ENCODE measurements at places on chromosomes 16 and 17. TPM values are rescaled to one million over a fixed set of nuclear protein-coding genes. Genes with fewer than 3 reads are reported as not detected.
A peak's percentile ranks its signal among the peaks of the same experiment; 100 is the strongest.

The OTOP2 gene
- not detected for total RNA-seq

The RAB26 gene
- total RNA-seq = 3.0 TPM

The NPIPB9 gene
- total RNA-seq = 1.8 TPM

The TMEM235 gene
- not detected for total RNA-seq

The HSD17B1 gene
- 0.36 TPM for total RNA-seq

The DNAAF8 gene
- 0.49 TPM for total RNA-seq

The ATP6V0D1 gene
- total RNA-seq = 112 TPM

The CCL4 gene
- not detected for total RNA-seq

The KRTAP9-8 gene
- not detected for total RNA-seq

The MYH2 gene
- total RNA-seq = 0.14 TPM

The MPO gene
- total RNA-seq = not detected

The WRAP53 gene
- total RNA-seq = 3.9 TPM

The AIPL1 gene
- not detected for total RNA-seq

GRCh38 chr16:531494-532125, 4.1 kb downstream of the CAPN15 start:
- no peak for DNase-seq

GRCh38 chr16:5323284-5324141, 225.9 kb upstream of the EEF2KMT start:
- DNase-seq = no peak

GRCh38 chr16:7997966-7998365, 592.3 kb downstream of the TMEM114 start:
- DNase-seq = no peak

DNA sequence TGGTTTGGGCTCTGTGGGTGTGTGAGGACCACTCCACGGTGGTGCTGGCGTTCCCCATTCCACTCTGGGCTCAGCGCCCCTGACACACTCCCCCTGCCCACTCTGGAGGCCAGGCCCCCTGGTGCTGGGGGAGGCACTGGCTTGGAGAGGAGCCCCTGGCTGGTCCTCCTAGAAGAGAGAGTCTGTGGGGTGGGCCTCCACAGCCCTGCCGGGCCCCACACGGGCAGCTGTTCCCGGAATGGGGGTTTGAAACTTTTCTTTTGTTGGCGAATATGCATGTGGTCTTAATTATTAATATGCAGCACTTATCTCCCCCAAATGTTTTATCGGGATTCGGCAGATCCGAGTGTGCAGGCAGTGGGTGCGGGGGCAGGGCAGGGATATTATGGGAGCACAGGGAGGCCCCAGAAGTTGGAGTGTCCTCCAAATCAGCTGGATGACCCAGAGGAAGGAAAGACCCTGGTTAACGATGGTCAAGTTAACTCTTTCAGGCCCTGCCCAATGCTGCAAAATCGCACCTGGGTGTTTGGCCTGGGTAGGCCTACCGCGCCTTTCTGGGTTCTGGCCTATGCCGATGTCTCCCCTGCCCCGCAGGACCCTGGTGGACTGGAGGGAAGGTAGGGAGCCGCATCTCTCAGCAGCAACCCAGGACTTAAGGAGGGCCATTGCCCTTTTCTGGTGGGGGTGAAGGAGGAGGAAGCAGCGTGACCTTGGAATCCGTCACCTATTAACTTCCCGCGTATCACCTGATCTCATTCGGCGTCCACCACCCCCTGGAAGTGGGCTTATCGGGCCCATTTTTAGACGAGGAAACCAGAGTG, 36.0 kb downstream of the TMEM235 start:
- no peak for DNase-seq

- DNase-seq = no peak
These were observed 41.6 kb upstream of the ASIC2 start for GRCh38 chr17:33334703-33335102.

- DNase-seq = peak; percentile 78
These were observed 518 bp downstream of the SH2B1 start for GRCh38 chr16:28863929-28864793.

DNA sequence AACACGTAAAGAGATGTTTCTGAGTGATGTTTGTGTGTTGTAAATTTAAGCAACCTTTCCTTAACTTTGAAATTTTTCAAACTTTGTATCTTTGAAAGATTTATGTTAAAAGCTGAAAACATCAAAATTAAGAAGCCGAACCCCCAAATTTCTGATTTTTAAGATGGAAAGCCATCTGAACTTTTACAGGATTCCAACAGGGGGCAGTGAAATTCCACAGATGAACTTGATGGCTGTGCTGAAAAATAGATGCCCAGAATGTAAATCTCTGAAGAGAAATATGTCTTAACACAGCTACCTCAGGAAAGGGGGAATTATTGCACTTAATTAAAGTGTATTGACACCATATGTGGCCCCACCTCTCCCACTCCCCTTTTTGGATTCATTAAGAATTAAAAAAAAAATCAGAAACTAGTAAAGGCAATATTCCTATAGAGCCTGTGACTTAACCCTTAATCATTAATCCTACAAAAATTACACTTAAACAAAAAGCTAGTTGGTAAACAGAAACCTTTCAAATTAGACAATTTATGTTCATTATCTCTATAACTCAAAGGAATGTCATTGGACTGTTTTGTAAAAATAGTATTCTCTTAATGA, 597.9 kb downstream of the KCNJ2 start:
- no peak for DNase-seq

DNA sequence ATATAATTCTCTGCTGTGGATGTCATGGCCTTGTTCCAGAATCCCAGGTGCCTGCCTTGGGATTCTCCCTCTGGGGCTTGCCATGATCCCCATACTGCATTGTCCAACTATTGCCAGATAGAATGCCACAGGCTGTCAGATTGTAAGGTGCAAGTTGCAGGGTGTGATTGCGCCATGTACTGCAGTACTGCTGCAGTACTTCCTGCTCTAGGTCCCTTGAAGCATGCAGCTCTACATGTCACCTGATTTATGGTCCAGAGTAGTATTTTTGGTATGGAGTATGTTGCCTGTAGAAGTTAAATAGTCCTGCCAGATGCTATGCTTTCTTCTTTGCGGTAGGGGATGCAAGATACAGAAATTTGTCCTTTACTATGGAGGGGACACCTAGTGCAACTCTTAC, 7.0 kb upstream of the SLFN5 start:
- no peak for DNase-seq

GRCh38 chr17:59332749-59333377, 1.4 kb downstream of the YPEL2 start:
- peak; percentile 75 for DNase-seq

GRCh38 chr17:46195217-46195855, 2.1 kb upstream of the KANSL1 start:
- no peak for DNase-seq

- DNase-seq = no peak
These were observed 110.5 kb upstream of the CORO6 start for GRCh38 chr17:29733166-29733565.

DNA sequence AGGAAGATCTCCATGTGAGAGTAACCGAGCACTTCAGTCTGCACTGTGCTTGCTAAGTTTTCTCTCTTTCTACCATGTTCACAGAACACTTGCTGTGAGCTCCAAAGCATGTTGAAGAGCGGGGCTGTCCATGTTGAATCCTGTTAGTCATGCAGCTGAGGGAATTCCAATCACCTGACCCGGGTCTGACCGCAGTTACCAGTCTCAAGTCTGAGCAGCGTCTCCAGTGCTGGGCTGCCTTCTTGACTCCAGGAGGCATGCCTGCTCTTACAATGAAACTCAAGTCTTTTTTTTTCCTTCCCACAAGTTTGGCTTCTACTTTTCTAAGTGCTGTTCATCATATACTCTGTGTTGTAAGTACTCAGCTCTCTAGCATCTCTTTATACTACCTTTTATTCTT, 44.3 kb downstream of the HOXB1 start:
- peak; percentile 56 for DNase-seq

- no peak for DNase-seq
These were observed 5.3 kb upstream of the HSF5 start for GRCh38 chr17:58493506-58493905.

- DNase-seq = no peak
These were observed 5.8 kb downstream of the ACLY start for GRCh38 chr17:41912925-41913324.

DNA sequence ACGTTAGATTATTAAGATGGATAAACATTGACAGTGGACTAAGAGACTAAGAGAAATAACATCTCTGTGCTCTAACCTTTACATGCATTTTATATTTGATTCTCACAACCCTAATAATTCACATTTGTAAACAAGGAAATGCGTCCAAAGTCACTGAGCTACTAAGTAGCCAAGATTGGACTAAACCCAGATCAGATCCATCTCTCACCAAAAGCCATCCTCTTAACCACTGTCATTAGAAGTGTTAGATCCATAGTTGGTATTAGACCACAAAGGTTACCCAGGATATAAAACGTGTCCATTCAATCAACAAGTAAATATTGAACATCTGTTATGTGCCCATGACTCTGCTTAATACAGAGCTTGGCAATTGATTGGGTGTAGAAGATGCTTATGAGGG, 5.2 kb downstream of the HSD17B2 start:
- DNase-seq = no peak

GRCh38 chr17:68204736-68205135, 43.1 kb upstream of the AMZ2 start:
- no peak for DNase-seq

- DNase-seq = no peak
These were observed 25.0 kb downstream of the WNT9B start for GRCh38 chr17:46876353-46876887.

DNA sequence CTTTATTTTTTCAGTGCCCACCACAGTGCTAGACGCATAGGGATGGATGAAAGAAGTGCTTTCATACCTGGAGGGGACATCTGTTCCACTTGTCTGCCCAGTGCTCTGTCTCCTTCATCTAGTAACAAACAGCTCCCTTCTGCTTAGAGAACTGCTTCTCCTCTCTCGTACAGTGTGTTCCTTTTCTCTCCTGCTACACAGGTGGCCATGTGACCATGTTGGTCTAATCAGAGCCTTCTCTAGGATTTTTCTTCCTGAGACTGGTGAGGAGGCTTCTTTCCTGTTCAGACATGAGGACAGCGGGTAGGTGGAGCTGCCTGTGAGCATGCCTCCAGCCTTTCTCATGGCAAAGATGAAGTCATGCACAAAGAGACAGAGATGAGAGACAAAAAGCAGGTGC, 182.7 kb downstream of the TMEM132E start:
- peak; percentile 6 for DNase-seq

- no peak for DNase-seq
These were observed 24.0 kb downstream of the TNRC6A start for GRCh38 chr16:24753437-24753836.

GRCh38 chr17:80203471-80203963, 16.6 kb downstream of the SGSH start:
- DNase-seq = no peak
